ENCODE measurements at places on chromosomes 1 and 21. TPM values are rescaled to one million over a fixed set of nuclear protein-coding genes. Genes with fewer than 3 reads are reported as not detected.

SERTAD4 gene
- 0.29 TPM for total RNA-seq

TLCD4 gene
- total RNA-seq: 10.5 TPM

GRCh38 chr1:90459570-90459969 lies 257.5 kb downstream of the BARHL2 start:
- DNase-seq: no peak

ZNF593OS gene
- not detected for total RNA-seq

ADAMTSL4 gene
- 5.8 TPM for total RNA-seq

- no peak for DNase-seq
Observed at GRCh38 chr1:54615531-54616279, 7.6 kb downstream of the FAM151A start.

ZMPSTE24 gene
- 91.7 TPM for total RNA-seq

DNA sequence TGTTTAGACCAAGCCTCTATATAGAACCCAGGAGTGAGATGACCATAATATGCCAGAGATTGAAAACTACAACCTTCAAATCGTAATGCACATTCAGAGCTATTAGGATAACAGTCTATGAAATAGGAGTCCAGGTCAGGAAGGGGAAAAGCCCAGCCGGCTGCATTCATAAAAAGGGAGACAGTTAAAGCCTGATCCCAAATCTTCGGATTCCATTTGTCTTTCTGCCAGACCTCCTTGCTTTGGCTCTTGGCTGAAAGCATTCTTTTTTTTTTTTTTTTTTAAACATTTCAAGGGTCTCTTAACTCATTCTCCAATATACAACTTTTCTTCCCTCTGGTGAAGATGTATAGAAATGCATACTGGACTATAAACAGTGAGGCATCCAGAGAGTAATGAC lies 81.1 kb downstream of the NTPCR start:
- DNase-seq: no peak

DNA sequence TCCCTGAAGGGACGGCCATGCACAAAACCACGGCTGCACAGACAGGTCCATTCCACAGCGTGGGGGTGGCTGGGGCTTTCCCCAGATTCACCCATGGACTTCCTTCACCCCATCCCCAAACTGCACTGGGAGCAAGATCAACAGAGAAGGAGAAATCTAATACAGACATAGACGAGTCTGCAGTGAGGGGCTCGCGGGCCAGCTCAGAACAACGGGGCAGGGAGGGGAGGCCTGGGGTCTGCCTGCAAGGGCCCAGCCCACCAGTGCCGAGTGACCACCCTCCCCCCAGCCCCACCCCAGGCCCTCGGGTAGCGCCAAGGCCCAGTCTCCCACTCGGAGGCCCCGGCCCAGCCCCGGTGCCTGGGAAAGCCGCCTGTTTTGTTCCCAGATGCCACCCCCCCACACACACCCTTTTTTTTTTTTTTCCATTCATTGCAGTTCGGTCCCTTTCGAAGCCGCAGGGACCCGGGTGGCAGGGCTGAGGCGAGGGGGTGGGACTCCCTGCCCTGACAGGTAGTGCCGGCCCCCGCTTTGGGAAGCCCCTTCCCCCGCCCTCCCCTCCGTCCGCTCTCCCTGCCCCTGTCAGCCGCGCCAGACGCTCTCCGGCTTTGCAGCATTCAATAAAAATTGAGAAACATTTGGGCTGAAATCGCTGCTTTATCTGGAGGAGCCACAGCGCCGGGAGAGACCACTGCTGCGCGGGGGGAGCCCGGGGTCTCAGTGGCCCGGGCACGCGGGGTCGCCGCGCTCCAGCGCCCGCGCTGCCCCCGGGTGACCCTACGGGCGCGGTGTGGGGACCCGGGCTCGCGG lies 543 bp upstream of the EPHB2 start:
- DNase-seq: no peak

DNA sequence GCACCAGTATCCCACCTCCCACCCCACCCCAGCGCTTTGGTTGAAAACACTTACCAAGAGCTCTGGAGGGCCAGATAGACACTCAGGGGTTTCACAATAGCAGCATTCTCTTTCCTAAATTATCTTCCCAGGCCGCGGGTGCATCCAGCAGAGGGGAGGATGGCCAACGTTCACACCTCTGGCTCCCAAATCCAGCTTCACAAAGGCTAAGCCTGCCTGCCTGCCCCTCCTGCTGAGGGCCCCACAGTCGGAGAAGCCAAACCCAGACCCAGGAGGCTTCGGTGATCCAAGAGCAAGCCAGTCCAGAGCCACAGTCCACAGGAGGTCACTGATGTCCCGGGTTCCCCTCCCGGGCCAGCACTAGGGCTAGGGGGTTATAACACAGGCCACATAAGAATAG lies 231.9 kb downstream of the TRABD2B start:
- DNase-seq: no peak
